ENCODE measurements at places on chromosomes 1 and 21.
A peak's percentile ranks its signal among the peaks of the same experiment; 100 is the strongest.

DNA sequence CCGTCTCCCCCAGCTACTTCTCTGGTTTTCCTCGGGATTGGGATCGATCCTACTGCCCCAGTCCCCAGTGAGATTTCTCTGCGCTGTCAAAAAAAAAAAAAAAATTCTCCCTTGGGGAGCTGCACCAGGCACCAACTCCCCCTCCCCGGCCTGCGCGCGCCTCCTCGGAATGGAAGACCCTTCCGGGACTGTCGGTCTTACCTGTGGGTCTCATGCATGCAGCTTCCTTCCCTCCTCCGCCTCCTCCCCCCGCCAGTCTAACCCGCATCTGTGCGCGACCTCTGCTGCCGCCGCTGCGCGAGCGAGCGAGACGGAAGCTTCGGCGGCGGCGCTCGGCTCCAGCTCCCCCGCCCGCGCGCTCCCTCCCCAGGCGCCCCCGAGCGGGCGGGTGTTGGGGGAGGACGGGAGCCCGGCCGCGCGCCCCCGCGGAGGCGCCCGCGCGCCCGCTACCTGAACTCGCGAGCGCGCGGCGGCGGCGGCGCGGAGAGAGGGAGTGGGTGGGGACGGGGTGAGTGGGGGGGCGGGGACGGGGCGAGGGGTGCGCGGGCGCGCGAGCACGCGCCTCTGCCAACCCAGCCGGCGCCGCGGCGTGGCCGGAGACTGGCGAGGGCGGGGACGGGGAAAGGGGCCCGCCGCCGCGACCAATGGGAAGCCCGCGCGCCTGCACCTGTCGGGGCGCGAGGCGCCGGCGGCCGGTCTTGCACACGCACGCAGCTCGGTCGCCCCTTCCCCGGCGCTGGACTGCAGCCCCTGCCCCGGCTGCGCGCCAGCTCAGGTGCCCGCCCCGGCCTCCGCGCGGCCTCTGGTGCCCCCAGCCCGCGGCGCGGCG, at the start of gene SUSD4:
SUSD4 (minus strand) TSS at position 321 of the 829 bp plus-strand sequence. CDS start 751 bp downstream, outside the sequence.
- peak; percentile 74 for DNase-seq

- no peak for DNase-seq
Measured at GRCh38 chr1:220275430-220275829, 3.2 kb upstream of the RAB3GAP2 start.

DNA sequence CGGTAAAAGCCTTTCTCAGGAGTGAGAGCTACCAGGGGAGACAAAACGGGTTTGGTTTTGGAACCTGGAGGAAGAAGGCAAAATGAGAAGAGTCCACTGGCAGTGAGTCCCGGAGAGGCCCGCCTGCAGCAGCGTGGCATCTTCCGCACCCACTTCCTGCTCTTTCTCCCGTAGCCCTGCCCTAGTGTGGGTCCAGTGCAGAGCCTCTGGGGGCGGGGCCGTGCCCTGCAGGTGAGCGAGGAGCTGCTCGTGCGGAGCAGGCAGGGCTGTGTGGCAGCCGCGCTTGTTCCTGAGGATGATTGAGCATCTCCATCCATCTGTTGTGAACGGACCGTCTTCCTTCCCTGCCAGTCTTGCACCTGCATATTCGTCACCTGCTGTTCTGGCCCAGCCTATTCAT, 66.5 kb downstream of the PEX14 start:
- no peak for DNase-seq

DNA sequence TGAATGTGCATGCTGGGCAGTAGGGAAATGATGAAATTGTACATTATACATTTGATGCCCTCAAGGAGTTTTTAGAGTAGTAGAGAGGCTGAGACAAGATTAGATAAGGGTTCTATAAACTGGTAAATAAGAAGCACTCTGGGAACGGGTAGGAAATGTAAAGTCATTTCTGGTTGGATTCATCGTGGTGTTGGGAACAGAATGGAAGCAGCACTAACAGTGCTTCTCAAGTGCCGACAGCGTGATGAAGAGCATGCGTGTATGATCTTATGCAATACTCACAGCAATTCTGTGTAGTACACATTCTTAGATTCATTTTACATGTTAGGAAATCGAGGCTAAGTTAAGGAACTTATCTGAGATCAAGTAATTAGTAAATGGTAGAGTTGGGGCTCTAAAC, 45.9 kb downstream of the GPR88 start:
- no peak for DNase-seq

DNA sequence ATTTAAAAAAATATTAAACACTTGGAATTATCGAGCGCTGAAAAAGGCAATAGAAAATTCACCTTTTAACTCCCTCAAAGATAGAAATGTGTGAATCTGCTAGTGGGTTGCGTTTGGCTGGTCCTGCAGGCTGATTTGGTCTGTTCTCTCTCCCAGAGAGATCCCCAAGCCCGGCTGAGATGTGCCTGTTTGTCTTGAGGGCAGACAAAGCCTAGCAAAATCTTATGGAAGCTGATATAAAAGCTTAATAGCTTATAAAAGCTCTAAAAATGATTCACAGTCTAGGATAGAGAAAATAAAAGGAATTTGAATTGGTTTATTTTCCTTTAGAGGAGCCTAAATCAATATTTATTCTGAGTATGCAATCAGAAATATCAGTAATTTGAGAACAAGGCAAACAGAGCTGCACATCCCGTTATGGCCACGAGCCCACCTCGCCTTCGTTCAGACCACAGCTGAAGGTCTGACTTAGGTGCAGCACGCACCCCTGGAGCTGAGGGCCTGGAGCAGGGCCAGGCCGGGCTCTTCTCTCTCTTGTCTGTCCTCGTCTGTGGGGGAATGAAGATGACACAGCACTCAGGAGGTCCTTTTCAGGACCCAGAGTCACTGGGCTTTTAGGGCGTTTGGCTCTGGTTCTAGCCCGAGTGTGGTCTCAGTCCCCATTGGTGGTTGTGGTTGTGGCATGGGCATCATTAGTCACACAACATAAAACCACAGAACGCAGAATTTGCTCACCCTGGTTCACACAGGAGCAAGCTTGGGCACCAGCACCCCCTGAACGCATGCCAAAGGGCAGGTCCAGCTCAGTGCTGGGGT, 18.6 kb downstream of the PDE9A start:
- DNase-seq, result peak; percentile 32

DNA sequence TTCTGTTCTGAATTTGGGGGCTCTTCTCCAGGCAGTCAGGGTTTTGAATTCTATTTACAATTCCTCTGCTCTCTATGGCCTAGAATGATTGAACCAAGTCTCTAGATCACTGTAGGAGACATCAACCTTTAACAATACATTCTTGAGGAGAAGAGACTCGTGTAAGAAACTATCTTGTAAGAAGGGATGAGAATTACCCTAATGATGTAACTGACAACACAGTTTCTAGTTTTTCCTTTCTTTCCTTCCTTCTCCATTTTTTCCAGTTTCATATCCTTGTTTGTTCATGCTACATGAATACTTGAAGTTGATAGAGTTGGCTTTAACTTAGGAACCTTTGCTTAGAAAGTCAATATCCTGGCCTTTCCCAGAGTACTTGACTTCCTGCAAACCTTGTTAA, 1.3 kb upstream of the ATP1A1 start:
- DNase-seq, result no peak

- DNase-seq, result peak; percentile 54
Measured at GRCh38 chr1:114341299-114341698, 169.7 kb downstream of the TRIM33 start.

- no peak for DNase-seq
Measured at GRCh38 chr1:177571076-177571475, 398.8 kb downstream of the SEC16B start.

GRCh38 chr1:68010543-68010942, 39.9 kb downstream of the DIRAS3 start:
- no peak for DNase-seq

DNA sequence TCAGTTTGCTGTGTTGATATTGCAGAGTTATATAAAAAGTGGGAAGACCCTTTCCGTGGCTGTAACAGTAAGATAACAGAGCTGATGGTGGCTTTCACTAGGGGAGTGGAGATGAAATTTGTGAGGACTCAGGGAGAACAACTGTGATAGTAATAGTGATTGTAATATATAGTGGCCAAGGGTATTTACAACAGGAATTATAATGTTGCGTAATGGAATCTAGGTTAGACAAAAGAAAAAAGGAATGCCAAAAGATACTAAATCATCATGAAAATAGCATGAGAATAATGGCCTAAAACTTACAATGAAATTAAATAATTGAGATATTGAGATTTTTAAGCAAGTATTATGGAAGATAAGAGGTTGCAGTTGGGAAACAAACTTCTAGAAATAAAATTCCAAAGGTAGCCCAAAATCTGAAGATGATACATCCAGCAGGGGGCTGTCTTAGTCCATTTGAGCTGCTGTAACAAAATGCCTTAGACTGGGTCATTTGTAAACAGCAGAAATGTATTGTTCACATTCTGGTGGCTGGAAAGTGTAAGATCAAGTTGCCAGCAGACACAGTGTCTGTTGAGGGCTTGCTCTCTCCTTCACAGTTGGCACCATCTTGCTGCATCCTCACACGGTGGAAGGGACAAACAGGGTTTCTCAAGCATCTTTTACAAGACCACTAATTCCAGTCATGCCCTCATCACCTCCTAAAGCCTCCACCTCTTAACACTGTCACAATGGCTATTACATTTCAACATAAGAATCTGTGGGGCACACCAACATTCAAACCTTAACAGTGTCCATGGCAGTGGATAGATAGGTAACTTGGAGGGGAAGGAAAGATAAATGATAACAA, 711.2 kb downstream of the MRPL39 start:
- no peak for DNase-seq

DNA sequence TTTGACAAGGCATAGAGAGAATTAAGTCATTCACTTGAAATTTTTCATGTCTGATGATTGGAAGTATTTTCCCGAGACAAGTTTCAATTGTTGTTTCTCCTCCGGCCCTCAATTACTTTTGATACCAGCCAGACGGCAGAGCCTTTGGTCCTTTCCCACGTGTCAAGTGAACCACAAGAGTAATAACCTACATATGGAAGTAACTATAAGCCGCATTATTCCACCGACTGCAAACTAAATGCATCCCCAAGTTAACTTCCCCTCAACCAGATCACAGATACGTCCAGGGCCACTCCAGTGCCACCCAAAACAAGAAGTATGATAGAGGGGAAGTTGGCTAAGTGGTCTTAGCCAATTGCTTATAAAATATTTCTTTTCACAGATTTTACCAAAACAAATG, 20.2 kb downstream of the COLGALT2 start:
- DNase-seq, result no peak

- DNase-seq, result peak; percentile 49
Measured at GRCh38 chr1:150548632-150549495, at the start of gene ADAMTSL4. Gene ADAMTSL4, plus strand, starts transcription at chr1:150549408. Its CDS starts 2,881 bp downstream, at chr1:150552289.

GRCh38 chr21:44933918-44934260, 5.9 kb upstream of the SLX9 start:
- no peak for DNase-seq

GRCh38 chr1:212286556-212287131, 1.4 kb downstream of the PPP2R5A start:
- no peak for DNase-seq

GRCh38 chr1:179175011-179175841, 54.3 kb downstream of the ABL2 start:
- no peak for DNase-seq

- DNase-seq, result no peak
Measured at GRCh38 chr1:34779526-34779925, 1.5 kb upstream of the GJB3 start.

- no peak for DNase-seq
Measured at GRCh38 chr1:236090741-236091147, 25.9 kb upstream of the NID1 start.

DNA sequence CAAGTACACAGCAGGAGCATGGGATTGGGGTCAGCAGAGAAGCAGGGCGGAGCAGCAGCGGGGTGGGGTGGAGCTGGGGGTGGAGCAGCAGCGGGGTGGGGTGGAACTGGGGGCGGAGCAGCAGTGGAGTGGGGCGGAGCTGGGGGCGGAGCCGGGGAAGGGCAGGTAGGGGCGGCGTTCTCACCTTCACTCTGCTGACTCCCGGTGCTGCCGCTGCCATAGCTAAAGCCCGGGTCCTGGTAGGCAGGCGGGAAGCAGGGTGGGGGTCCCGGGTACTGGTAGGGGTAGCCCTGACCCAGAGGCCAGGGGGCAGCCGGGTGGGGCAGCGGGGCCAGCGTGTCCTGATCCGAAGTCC, 6.7 kb downstream of the TAS1R3 start:
- peak; percentile 52 for DNase-seq

DNA sequence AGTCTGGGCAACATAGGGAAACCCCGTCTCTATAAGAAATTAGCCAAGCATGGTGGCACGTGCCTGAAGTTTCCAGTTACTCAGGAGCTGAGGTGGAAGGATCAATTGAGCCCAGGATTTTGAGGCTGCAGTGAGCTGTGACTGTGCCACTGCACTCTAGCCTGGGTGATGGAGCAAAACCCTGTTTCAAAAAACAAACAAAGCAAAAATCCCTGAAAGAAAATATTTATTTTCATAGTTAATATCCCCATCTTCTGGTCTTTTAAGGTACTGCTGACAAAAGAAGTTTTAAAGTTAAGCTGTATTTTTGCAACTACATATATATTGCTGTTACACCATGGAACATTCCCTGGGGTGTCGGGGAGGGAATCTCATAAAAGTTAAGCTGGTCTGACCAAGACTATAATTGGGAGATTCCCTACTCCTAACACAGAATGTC, 26.0 kb downstream of the VAMP4 start:
- no peak for DNase-seq

DNA sequence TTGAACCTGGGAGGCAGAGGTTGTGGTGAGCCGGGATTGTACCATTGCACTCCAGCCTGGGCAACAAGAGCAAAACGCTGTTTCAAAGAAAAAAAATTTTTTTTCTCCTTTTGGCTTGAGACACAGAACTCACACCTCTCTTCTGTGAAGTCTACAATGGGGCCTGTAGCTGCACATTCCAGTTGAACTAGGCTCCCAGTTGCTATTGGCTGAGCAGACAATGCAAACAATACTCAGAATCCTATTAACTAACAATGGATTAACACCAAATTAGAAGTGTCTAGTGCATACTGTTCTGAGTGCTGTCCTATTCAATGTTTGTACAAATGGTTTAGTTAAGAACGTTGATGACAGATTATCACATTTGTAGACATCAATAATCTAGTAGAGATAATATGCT, 17.6 kb upstream of the MCL1 start:
- no peak for DNase-seq

DNA sequence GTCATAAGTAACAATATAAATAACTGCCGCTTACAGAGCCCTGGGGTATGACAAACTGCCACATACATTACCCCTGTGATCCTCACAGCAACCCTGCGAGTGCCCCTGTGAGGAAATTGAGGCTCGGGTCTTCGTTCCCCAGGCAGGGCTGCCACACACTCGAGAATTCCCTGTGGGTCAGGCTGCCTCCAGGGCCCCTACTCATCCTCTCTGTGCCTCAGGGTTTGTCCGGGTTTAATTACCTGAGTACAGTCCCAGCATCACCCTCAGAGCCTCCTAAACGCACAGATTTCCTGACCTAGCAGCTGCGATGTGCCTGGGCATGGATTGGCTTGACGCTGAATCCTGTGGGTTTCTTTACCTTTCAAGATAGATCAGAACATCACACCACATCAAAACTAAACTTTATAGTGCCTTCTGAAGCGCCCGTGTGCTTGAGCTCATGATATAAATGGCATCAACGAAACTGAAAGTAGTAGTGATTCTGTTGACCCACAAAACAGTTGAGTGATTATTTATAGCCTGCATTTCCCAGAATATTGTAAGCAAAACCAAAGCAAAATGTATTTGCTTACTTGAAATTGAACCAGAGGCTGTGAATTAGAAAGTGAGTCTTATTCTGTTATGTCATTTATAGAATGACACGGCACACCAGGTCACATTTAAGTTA, 14.0 kb downstream of the SLC37A1 start:
- DNase-seq, result peak; percentile 78
